ENCODE measurements at places on chromosomes 11 and 22. TPM values are rescaled to one million over a fixed set of nuclear protein-coding genes. Genes with fewer than 3 reads are reported as not detected.

DNA sequence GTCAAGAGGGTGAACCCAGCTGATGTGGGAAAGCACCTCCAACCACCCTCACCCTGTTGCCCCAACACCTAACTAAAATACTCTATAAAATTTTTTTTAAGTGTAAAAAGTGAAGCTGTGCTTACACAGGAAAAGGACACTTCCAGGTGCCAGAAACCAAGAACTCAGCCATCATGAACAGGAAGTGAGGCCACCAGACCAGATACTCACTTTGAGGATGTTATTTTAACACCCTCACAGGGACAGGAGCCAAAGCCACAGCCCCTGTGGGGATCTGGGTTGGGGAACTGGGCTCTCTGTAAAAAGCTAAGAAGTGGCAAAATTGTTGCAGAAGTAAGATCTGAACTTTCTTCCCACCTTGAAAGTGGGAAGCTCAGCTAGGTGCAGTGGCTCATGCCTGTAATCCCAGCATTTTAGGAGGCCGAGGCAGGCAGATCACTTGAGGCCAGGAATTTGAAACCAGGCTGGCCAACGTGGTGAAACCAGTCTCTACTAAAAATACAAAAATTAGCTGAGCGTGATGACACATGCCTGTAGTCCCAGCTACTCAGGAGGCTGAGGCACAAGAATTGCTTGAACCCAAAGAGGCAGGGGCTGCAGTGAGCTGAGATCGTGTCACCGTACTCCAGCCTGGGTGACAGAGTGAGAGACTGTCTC, 3.8 kb downstream of the RSPH14 start:
- H3K27me3 ChIP-seq: no peaks in the 10 kb centered on the region
- no peak overlapping the region for H3K4me3 ChIP-seq

- DNase-seq: no peak
- H3K27ac ChIP-seq: no peak overlapping the region
- no peaks in the 10 kb centered on the region for H3K27me3 ChIP-seq
- no peak overlapping the region for H3K4me3 ChIP-seq
Measured at GRCh38 chr11:118984825-118985224, 13.1 kb upstream of the CENATAC start.

DNA sequence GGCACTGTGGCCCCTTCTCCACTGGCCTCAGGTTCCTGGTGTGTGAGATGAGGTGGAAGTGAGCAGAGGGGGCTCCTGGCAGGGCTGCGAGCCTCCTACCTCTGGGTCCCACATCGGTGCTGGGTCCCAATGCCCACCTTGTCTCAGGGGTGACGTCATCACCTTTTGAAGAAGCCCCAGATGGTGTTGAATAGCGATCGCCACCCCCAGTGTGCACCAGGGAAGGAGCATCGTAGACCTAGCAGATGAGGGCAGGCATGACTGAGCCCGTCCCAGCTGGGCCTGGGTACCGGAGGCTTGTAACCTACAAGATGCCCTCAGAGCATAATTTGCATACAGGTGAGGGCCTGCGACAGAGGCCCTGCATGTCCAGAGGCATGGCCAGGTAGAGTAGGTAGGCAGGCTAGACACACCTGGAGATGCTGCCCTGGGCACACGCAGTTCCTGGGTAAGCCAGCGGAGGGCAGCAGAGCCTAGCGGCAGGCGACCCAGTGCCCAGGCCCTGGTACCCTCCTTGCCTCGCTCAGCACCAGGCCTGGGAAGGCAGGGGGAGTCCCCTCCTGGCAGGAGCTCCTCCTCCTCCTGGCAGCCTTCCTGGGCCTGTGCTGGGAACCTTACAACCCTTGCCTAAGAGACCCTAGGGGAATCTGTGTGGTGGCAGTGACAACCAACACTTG, 52.5 kb downstream of the TPCN2 start:
- H3K36me3 ChIP-seq: no peaks in the 10 kb centered on the region
- H3K27ac ChIP-seq: no peak overlapping the region
- H3K27me3 ChIP-seq: peaks cover 3% of the 10 kb centered on the region
- H3K4me3 ChIP-seq: no peak overlapping the region

The MS4A12 gene
- not detected for total RNA-seq

The MYBPC3 gene
- not detected for total RNA-seq
